AG08395 (cell line): ENCODE measurements at places on chromosomes 7 and 10.

DNA sequence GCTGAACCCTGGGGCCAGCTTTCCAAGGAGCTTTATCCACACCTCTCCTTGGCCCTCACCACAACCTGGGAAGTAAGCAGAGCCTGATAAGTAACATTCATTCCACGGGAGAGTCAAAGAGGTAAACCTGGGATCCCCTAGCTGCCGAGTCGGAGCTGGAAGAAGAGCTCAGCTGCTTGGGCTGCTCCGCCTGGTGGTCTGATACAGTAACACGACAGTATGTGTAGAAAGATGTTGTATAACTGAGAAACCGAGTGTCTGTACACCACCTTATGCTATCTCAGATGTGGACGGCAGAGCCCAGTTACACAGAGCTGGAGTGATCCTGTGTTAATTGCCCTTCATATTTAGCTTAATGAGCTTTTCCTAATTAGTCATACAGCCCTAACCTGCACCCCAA lies 151.3 kb upstream of the KMT2E start:
- no peak for DNase-seq

GRCh38 chr7:20438248-20438647 lies 107.5 kb downstream of the ITGB8 start:
- no peak for DNase-seq

DNA sequence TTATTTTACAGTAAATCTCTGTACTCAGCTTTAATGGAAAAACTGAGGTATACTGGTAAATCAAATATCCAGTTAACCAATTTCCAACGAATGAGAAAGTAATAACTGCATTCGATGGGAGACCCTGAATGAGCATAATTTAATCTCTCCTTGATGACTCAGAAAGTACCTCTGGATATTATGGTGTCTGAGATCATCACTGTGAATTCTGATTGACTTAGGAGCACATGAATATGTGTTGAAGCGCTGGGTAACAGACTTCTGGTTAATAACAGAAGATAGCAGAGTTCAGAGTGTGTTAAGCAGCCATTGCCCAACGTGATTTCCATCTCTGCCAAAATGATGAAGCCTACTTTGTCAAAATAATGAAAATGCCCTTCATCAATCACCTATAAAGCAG lies 116.6 kb downstream of the NRP1 start:
- no peak for DNase-seq

DNA sequence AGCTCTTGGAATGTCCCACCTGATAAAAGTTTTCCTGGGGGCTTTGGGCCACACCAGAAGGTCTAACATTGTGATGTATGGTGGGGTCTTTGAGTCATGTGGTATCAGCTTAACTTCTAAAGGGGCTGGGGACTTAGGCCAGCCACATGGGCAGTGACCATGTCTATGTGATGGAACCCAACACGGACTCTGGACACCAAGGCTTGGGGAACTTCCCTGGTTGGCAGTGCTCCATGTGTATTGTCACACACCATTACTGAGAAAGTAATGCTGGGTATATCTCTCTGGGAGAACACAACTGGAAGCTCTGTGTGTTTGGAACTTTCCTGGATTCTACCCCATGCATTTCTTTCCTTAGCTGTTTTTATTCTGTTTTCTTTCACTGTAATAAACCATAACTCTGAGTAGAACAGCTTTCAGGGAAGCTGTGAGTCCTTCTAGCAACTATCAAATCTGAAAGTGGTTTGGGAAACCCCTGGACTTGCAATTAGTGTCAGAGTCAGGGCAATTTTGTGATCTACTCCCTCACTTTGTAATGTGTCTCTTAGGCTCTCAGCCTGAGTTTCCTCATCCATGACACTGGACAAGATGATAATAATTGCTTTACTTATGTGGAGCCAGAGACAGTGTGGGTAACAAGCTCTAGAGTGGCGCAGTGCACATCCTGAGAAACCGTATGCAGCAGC lies 28.4 kb upstream of the AGK start:
- DNase-seq: no peak

DNA sequence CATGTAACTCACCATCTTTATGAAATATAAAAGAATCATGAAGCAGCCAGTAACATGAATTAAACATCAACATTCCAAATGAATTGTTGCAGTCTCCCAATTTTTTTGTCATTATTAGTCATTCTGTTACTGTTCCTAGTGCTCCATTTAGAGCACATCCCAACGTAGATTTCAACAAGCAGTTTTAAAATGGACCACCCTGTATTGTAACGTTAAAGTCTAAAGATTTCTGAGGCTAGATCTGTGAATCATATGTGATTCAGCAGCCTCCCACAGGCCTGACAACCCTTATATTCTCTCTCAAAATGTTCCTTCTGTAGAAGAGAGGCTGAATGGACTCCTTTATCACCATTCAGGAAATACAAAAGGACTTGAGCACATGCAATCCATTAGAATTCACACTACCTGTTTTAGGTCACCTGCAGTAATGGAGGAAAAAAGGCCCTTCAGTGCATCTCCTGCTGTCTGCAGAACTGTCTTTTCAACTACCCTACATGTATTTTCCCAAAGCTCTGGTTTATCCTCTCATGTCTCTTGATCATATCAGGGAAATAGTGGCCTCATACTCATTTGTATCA lies 81.4 kb downstream of the CACNA2D1 start:
- DNase-seq: peak; percentile 8

GRCh38 chr7:36278069-36278619 lies 111.5 kb upstream of the ANLN start:
- DNase-seq: no peak

- DNase-seq: no peak
Measured at GRCh38 chr7:151511946-151512345, 7.7 kb downstream of the RHEB start.

DNA sequence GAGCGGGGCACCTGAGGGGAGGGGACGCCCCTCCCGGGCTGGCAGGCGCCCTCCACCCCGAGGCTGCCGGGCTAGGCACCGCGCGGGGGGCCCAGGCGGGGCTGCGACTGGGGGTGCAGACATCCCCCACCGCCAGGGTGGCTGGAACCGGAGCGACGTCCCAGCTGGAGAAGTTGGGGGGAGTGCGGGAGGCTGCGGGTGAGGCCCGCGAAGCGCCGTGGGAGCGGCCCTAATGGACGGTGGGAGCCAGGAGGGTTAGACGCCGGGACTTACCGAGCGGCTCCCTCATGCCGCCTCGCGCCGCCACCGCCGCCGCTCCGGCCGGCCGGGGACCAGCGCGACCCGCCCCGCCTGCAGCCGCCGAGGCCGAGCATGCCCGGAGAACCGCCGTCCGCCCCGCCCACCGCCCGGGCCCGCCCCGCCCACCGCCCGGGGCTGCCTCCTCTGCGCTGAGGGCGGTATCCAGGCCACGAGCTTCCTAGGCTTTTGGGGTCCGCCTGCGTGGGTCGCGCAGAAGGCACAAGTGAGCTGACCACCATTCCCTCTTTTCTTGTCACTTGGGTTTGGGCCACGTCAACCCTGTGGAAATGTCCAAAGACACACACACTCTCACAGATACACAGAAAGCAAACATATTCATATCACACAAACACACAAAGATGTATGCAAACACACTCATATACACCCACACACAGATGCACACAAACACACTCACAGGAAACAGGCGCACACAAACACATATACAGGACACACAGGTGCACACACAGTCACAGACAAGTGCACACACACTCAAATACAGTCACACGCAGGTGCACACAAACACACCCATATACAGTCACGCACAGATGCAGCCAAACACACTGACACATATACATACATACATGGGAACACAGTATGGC lies at the start of gene JCAD:
Gene JCAD (minus strand): TSS at position 378 of the 899 bp plus-strand sequence. CDS start 11,774 bp downstream, outside the sequence.
- peak; percentile 70 for DNase-seq

DNA sequence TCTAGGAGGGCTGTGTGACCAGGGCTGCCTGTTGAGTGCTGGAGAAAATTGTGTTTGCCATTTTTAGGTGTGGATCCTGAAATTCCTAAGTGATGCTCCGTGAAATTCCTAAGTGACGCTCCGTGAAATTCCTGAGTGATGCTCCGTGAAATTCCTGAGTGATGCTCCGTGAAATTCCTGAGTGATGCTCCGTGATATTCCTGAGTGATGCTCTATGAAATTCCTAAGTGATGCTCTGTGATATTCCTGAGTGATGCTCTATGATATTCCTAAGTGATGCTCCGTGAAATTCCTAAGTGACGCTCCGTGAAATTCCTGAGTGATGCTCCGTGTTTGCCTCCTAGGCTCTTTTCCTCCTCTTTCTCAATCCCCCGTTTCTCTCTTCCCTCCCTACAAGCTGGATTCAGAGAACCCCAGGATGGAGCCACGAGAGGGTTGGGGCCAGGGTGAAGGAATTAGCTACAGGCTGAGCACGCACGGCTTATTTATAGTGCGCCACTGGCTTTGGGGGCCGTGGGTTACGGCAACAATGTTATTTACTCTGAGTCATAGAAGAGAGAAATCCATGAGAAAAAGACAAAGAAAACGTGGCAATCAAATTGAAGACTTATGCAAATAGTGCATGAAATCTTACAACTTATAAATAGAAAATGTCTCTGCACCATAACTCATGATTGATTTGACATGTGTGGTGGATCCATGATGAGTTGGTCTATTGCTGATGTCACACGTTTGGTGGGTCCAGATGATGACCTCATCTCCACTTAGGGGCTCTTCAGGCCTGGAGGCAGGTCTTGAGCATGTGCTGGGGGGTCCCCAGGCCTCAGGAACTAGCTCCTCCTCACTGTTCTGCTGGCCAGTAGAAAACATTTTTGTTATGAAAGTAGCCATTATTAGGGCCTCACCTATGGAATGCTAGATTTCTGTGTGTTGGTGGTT lies 224.6 kb downstream of the WDR37 start:
- DNase-seq: no peak

DNA sequence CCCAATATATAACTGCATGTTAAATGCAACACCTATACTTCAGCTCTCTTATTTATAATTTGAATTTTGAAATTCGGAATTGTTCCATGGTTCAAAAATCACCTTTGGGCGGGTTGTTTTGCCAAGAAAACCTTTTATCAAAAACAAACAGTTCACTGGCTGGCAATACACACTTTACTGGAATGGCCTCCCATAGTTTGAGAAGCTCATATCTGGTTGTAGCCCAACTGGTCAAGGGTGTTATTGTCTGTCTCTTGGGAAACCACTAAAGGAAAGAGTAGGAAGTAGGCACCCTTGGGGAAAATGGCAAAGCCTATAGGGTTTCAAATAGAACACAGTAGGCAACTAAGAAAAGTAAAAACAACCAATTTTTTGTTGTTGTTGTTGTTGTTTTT lies 117.9 kb downstream of the HIPK2 start:
- DNase-seq: no peak

GRCh38 chr7:75729851-75730274 lies 8.9 kb downstream of the HIP1 start:
- DNase-seq: no peak

DNA sequence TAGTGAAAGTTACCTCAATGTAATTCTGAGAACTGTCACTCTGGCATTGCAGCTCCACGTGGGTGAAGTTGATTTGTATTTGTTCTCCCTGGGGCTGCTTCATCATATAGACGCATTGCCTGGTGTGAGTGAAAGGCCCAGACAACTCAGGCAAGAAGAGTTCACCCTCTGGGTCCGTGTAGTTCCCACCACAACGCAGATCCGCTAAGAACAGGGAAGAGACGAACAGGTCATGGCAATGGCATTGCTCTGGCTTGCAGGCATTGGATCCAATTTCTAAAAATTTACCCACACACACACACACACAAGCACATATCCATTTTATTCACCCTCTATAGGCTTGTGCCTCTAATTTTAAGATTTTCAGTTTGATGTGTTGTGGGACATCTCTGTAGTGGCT lies 45.4 kb downstream of the CUBN start:
- no peak for DNase-seq

DNA sequence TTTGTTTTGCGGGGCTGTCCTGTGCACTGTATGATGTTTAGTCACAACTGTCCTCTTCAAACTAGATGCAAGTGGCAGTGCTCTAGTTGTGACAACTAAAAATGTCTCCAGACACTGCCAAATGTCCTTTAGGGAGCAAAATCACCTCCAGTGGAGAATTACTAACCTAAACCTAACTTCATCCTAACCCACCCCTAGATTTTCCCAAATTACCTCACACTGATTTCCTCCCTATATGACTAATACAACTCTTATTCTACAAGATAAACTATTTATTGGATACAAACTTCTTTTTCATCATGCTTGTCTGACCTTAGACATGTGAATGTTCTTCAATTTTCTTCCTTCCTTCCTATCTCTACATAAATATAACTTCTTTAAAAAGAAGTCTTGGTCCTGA lies 26.4 kb downstream of the PNPLA8 start:
- DNase-seq: no peak

GRCh38 chr10:86049442-86049841 lies 317.2 kb downstream of the GRID1 start:
- no peak for DNase-seq

DNA sequence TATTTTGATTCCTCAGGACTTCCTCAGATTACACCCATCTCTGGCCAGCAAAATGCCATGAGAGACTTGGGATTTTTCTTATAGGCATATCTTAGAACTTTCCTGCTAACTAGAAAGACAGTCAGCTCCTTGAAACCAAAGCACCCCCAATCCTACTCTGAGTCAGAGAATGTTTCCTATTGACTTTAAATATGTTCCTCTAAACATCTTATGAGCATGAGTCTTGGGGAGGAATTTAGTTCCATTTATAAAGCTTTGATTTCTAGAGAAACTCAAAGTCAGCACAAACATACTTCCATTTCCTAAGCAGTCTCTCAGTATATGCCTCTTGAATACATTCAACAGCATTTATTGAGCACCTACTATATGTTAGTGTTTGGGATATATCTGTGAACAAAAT lies 128.5 kb downstream of the INHBA start:
- DNase-seq: peak; percentile 55

DNA sequence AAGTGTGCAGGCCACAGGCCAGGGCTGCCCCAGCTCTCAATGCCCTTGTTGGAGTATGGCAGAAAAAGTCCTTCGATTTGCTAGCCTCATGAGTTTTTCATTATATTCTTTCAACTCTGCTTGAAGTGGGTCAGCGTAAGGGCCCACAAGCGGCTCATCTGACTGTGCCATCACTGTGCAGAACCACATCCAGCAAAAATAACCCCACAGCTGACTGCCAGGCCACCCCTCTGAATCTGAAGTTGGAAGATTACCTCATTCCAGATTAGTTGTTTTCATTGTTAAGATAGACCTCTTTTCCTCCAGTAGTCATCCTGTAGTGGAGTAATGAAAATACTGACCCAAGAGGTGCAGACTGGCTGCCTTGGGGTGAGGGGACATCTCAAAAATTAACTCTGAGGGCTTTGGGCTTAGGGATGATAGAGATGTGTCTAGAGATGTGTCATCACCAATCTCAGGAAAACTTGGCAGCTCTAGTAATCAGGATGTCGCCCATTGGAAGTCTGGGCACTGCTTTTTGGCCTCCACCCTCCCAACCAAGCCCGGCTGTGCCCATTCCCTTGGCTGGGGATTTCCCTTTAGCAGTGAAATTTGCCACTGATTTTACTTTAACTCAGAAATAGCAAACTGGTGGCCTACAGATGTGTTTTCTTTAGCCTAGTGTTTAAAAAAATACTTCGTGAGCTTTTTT lies 164.3 kb downstream of the LCOR start:
- DNase-seq: no peak

- no peak for DNase-seq
Measured at GRCh38 chr7:26311798-26312197, 20.1 kb downstream of the SNX10 start.
